Stimulated activated CD8-positive, alpha-beta memory T cell treated with anti-CD3 and anti-CD28 coated beads, Interleukin-4, amount 100 ng/mL, for 4 hours (primary cell): ENCODE measurements at places on chromosomes 6 and 20.

- no peak for DNase-seq
These were observed 21.9 kb downstream of the TRERF1 start for GRCh38 chr6:42429836-42430235.

- DNase-seq: no peak
These were observed 16.2 kb downstream of the FOXC1 start for GRCh38 chr6:1625794-1626435.

GRCh38 chr6:140653972-140654371, 1279.5 kb upstream of the CITED2 start:
- DNase-seq: no peak

DNA sequence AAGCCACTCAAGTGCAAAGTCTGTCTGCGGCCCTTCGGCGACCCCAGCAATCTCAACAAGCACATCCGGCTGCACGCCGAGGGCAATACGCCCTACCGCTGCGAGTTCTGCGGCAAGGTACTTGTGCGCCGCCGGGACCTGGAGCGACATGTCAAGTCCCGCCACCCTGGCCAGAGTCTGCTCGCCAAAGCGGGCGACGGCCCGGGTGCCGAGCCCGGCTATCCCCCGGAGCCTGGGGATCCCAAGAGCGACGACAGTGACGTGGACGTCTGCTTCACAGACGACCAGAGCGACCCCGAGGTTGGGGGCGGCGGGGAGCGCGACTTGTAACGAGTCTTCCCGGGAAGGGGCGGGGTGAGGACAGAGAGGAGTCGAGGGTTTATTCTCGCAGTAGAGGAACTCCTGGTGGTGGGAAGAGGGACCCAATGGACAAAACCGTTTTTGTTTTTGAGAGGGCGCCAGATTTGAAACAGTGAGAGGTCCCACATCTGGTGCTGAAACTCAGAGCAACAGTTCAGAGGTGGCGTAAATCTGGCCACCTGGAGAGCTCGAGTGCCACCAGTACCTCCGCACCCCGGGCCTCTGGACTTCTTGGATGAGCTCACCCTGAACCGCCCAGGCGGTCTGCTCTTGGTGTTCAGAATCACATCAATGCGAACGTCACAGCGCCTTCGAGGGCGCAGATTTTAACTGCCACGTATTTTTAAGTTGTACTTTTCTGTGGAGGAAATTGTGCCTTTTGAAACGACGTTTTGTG, 8.0 kb downstream of the PRDM13 start:
- no peak for DNase-seq

DNA sequence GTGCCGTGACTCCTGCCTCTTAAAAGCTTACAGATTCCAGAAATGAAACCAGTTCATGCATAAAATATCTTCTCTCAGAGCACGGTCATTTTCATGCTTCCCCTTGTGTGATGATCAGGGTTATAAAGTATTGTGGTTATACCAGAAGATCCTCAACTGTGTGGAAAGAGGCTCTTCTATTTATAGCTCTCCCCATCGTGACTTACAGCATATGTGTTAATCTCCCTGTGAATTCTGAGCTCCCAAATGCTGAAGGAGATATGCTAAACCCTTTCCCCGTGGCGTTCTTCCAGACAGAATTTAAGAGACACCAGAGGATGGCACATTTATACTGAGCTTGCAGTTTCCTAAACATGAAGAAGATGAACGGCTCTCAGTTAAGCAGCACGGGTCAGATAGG, 158.8 kb downstream of the CDH26 start:
- DNase-seq: no peak

DNA sequence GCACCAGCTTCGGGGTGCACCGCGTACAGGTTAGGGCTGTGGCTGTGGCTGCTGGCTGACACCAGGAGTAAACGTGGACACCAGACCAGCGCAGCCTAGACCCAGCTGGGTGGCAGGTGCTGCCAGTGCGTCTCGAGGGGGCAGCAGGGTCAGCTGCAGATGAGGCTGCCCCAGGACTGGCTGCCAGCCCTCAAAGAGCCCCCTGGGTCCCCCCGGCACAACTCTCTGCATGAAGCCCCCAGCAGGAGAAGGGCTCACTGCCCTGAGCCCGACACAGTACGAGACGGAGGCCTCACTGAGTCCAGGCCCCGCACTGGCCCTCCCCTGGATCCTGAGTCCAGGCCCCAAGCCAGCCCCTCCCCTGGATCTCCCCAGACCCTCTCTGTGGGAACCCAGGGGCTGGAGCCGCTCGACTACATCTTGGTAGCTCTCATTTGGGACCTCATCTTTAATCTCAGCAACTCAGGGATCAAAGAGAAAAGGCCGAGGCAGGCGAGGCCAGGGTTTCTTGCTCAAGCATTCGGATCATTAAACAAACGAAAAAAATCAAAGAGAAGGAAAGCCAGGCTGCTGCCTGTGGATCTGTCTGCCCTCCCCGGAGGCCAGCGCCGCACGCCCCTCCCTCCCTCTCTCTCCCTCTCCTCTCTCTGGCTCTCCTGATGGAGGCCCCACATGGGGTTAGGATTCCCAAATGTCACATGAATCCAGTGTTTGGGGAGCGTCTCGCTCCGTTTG, 7.0 kb upstream of the NKAIN4 start:
- DNase-seq: no peak

- DNase-seq: no peak
These were observed 25.7 kb downstream of the TTI1 start for GRCh38 chr20:38007526-38007925.

- DNase-seq: no peak
These were observed 97.4 kb downstream of the ATXN1 start for GRCh38 chr6:16663901-16664300.

DNA sequence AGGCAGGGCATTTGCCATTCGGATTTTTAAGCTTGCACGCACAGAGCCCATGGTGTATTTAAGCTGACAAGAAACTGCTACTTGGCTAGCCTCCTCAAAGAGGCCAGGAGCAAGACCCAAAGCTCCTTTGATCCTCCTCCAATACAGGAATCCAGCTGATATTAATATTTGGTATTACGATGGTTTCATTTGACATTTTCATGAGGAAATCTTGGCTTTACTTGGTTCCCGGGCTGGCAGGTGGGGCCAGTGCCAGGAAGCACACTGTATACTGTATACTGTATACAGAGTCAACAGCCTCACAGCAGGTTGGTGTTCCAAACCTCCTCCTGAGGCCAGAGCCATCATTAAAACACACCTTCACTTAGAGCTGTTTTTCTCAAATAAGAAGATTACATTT, 138.2 kb upstream of the ARMC2 start:
- no peak for DNase-seq

- DNase-seq: no peak
These were observed 57.8 kb upstream of the RREB1 start for GRCh38 chr6:7050004-7050403.
